PC-9 (cell line): ENCODE measurements at places on chromosomes 1 and 21.
A peak's percentile ranks its signal among the peaks of the same experiment; 100 is the strongest.

- no peak for DNase-seq
Observed at GRCh38 chr1:221567859-221568507, 173.9 kb downstream of the DUSP10 start.

DNA sequence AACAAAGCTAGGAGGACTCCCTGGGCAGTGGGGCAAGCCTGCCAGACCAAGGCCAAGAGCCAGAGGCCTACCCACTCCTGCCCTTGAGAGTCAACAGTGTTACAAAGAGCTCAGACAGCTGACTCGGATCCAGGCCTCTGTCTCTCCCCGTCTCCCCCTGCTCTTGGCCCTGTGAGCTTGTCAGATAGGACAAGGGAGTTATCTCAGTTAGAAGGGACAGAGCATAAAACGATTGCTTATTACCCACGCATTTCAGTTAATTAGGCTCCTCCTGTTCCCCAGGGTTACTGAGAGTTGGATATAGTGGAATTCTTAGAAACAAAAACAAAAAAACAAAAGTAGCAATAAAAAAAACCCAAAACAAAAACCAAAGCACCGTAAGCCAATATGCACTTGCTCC is 1.3 kb downstream of the SLC41A1 start:
- no peak for DNase-seq

GRCh38 chr1:89633800-89634625 is 1.1 kb downstream of the LRRC8C start:
- no peak for DNase-seq

GRCh38 chr1:205263580-205264190 is 35.9 kb downstream of the TMCC2 start:
- peak; percentile 30 for DNase-seq

- DNase-seq = no peak
Observed at GRCh38 chr1:229487181-229487580, 21.0 kb downstream of the NUP133 start.

DNA sequence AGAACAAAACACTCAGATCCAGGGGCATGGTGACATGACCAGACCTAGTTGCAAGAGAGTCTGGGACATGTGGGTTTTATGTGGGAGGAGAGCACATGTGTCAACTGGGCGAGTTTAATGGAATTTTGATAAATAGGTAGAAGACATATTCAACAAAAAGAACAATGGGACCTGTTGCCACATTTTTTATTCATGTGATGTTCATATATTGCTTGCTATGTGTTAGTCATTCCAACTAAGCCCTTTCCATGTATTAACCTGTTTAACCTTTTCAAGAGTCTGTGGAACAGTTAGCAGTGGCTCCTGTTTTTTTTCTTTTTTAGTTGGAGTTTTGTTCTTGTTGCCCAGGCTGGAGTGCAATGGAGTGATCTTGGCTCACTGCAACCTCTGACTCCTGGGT is 30.1 kb upstream of the CSF3R start:
- no peak for DNase-seq

- DNase-seq = no peak
Observed at GRCh38 chr1:189971656-189972055, 506.0 kb downstream of the BRINP3 start.

DNA sequence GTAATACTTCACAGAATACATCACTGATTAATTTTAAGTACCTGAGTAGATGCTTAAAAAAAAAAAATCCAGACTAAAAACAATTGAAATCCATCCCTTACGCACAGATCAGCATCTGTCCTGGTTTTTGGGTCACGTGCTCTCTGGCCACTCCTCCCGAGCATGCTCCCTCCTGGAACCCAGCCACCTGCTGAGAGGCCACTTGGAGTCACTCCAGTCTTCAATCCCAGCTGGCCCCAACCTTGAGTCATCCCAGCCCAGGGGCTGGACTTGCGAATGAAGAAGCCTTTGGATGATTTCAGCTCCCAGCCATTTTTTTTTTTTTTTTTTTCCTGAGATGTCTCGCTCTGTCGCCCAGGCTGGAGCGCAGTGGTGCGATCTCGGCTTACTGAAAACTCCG is 8.9 kb downstream of the MAP1LC3C start:
- peak; percentile 89 for DNase-seq

- no peak for DNase-seq
Observed at GRCh38 chr1:175600721-175601440, 142.5 kb downstream of the TNR start.

- no peak for DNase-seq
Observed at GRCh38 chr1:243727503-243728203, 122.4 kb downstream of the AKT3 start.

- no peak for DNase-seq
Observed at GRCh38 chr1:243642936-243643335, 207.1 kb downstream of the AKT3 start.

DNA sequence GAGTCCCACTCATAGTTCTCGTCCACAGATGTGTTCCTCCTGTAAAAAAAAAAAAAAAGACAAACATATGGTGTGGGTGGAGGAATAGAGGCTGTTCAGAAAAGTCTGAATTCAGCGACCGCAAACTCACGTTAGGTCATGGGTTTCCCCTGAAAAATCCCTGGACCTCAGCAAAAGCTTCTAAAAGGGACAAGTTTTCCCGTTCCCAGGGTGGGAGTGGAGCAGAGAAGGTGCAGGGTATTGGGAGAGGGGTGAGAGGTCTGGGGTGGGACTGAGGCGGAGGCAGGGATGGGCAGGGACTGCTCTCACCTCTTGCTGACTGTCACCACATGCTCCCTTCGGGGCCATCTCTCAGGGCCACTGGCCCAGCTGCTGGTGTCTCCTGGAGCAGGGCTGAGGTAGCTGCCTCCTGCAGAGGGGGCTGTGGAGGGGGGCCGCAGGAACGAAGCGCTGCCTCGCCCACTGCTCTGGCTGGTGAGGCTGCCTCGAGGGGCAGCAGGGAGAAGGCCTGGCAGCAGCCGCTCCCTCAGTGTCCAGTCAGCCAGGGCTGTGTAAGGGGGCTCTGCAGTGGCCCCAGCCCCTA is 2.6 kb upstream of the TAGLN2 start:
- DNase-seq = no peak

DNA sequence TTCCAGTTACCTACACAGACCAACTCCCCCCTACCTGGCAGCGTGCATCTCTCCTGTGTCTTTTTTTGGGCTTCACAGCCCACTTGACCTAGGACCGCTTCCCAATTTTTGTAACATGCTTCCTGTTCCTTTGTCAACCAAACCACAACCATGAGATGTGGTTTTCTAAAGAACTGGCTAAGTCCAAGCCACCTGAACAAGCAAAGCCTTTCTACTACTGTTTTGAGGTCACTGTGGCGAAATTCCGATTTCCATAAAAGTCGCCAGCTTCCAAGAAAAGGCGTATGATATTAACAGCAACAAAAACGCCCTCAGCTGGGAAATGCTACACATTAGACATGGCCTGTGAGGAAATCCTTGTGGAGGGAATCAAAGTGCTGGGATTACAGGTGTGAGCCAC is 12.7 kb upstream of the AK2 start:
- no peak for DNase-seq

DNA sequence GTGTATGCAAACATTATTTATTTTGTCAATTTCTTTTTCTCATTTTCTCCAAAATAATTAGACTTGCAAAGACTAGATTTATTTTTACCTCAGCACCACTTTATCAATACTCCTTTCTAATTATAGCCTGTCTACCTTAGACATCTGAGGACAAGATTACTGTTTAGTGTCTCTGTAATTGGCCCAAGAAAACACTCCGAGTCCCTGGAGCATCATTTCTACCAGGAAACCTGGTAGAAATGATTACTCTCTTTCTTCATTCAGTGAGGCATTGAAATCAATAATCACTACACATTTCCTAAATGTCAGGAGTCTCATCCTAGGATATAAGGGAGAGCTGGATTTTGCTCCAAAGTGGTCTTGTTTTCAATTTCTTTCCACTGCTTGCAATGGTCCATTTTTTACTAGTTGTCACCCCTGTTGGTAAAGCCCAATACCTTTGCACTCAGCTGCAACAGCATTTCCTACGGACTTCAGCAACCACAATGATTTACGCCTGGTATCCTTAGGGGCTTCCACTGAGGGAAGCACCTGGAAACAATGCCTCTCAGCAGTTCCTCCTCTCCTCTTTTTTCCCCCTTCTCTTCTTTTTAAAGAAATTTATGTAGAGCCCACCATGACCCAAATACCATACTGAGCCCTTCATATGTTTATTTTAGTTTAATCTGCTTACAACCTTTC is 64.6 kb downstream of the GRIK1 start:
- no peak for DNase-seq

GRCh38 chr1:221392453-221392852 is 349.4 kb downstream of the DUSP10 start:
- peak; percentile 33 for DNase-seq

DNA sequence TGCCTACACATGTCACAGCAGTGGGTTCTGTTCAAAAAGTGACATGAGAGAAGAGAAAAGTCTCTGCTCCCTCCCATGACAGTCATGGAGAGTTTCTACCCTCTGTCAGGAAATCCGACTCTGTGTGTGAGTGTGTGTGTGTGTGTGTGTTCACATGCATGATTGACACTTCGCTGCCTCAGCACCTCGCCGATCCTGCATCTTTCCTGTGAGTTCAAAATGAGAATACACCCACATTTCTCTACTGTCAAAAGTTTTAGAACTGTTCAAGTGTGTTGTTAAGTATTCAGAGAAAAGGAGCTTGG is 46.2 kb upstream of the COX20 start:
- DNase-seq = no peak

DNA sequence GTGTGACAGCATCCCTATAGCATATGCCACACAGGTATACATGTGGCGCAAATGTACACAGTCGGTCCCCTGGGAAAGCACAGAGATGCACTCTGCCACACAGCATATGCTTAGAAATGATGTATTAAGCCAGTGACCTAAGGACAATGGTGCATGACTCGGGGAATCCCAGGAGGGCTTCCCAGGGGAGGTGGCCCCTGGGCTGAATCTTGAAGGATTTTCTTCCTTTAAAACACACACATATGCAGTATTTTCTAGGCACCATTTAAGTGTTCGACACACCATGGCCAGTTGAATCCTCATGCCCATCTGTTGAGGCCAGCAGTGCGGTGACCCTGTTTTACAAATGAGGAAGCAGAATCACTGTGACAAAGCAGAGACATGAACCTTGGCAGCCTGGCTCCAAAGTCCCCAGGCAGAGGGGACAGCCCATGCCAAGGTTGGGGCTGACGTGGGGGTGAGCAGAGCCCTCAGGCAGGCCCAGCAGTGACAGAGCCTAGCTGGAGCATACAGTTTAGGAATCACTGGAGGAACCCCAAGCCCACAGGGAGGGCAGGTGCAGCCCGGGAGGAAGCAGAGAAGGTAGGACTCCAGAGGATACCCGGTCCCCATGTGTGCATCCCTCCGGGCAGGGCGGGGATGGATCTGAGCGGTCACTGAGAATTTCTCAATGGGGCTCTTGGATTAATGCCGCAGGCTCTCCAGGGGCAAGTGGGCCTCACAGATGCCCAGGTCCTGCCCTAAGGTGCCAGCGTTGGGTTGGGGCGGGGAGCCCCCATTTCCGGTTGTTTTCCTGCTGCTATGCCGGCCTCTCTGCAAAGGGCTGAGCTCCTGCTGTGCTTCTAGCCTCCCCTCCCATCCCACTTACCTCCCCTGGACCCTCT is 28.4 kb downstream of the WNT3A start:
- DNase-seq = no peak

GRCh38 chr1:44664730-44665370 is 9.4 kb downstream of the TMEM53 start:
- DNase-seq = no peak

DNA sequence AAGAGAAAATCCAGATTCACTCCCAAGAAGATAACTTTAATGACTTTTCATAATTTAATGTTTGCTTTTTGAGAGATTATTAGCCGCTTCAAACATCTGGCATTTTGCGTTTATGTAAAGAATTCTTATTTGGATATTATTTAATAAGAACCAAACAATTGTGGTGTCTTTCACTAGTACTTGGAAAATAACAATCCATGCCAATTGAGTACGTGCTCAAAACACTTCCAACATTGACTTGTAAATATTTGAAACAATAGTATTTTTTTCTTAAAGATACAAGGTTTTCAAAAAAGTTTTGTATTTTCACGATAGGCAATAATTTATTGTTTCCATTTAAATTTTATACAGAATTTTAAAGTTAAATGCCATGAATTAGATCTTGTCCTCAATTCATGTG is 498.7 kb downstream of the AMY1C start:
- DNase-seq = no peak

DNA sequence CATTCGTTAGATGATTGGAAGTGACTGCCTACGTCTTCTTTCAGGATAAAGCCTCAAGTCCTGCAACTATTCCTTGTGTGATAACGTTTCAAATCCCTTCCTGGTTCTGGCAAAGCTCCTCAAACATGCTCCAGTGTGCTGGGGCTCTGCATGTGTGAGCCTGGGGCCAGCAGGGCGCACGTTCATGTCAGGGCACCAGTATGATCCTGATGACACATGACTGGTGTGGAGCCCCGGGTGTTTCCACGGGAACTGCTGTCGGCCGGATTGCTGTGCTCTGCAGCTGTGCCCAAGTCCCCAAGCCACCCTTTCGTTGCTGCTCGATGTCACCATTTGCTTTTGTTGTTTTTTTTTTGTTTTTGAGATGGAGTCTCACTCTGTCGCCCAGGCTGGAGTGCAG is 21.3 kb downstream of the KRTAP10-1 start:
- DNase-seq = no peak

DNA sequence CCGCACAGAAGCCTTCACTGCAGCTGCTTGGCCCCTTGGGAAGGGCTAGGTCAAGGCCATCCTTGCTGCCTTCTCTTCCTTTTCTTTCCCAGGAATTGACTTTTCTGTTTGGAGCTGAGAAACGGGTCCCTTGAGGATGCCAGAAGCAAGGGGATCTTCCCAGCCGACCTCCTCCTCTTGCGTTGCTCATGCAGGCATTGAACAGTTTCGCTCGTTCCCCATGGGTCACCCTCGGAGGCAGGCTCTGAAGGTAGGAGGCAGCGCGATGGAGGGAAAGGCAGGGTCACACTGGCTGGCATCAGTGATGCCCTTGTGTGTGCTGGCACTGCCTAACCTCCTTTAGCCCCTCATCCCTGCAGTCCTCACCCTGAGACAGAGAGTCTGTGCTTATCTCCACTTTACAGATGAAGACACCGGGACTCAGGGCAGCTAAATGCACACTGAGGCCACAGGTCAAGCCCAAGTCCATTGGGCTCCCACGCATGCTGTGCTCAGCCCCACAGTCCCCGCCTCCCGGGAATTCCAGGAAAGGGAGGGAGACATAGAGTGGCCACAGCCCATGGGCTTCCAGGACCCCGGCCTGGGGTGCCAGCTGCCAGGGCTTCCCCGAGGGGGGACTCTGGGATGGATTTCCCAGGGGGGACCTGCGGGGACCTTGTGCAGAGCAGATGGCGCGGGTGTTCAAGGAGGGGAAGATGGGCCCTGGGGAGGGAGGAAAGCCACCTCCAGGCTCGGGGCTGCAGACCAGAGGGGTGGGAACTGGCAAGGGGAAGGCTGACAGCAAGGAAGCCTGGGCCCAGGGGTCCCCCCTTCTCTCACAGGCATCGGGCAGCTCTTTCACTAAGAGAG is 90.2 kb downstream of the SPSB1 start:
- DNase-seq = no peak
